ENCODE measurements at places on chromosomes 2 and 18.

DNA sequence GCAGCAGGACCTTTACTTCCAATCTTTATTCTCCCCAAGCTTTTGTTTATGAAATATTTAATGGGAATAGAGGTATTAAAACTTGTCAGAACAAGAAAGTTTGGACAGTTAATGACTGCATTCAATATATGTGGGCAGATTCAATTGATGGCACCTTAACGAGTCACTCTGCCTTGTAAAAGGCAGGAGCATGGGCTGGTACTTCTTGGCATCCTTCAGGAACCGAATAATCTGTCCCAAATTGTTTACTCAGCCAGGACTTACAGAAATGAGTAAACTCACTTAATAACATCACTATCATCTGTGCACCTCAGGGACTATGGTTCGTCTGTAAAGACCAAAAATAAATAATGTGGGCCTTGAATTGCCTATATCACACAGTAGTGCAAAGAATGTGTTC, 1280.3 kb upstream of the TMEFF2 start:
- no peak for DNase-seq

- peak; percentile 73 for DNase-seq
Observed at GRCh38 chr2:218217360-218218267, 625 bp downstream of the ARPC2 start.

- DNase-seq = no peak
Observed at GRCh38 chr2:15298770-15299169, 262.4 kb downstream of the NBAS start.

GRCh38 chr2:212713681-212714080, 175.1 kb upstream of the ERBB4 start:
- no peak for DNase-seq

GRCh38 chr2:120858361-120859106, 122.9 kb downstream of the GLI2 start:
- no peak for DNase-seq

- peak; percentile 51 for DNase-seq
Observed at GRCh38 chr2:197309691-197310231, 819 bp downstream of the ANKRD44 start.

- no peak for DNase-seq
Observed at GRCh38 chr2:83615511-83615910, 843.6 kb downstream of the SUCLG1 start.

DNA sequence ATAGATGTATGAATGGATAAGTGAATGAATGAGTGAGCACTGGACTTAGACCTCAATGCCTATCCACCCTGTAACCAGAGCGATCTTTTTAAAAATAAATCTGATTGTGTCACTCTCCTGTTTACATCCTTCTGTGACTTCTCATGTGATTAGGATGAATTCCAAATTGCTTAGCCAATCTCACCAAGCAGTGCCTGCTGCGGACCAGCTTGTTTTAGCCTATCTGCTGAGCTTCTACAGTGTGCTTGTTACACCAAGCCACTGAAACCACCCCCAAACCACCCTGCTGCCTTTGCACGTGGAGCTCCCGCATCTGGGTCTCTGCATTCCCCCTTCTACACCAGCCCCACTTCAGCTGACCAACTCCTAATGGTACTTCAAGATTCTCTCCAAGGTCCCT, 265.4 kb downstream of the EN1 start:
- DNase-seq = no peak

- DNase-seq = no peak
Observed at GRCh38 chr2:3038636-3039035, 339.0 kb downstream of the EIPR1 start.

DNA sequence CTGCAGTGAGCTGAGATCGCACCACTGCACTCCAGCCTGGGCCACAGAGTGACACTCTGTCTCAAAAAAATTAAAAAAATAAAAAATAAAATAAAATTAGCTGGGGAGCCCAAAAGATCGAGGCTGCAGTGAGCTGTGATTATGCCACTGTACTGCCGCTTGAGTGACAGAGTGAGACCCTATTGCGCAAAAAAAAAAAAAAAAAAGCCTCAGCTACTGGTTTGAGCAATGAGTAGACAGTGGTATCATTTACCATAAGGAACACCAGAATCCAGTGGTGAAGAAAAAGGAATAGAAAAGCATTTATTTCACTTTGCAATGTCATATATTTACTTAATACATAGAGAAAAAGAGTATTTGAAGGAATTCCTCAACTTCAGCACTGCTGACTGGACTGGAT, 3.0 kb downstream of the SAP130 start:
- no peak for DNase-seq

DNA sequence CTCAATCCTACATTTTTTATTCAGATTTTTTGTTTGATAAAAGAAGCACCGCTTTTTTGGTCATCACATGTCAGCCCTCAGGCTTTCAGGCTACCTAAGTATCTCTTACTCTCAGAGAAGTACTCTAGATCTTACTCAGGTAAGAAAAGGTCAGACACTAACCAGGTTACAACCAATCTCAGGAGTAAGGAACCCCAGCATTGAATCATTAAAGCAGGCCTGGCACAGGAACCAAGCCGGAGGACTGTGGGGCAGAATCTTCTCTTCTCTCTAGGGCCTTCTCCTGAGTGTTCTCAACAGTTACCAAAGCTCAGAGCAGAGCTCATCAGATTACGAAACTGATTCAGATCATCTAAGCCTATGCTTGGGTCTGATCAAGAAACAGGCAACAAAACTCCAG, 28.2 kb downstream of the RBMS1 start:
- no peak for DNase-seq

GRCh38 chr2:204108781-204109295, 172.3 kb downstream of the ICOS start:
- DNase-seq = no peak

- no peak for DNase-seq
Observed at GRCh38 chr18:33307520-33307919, 133.0 kb downstream of the CCDC178 start.

DNA sequence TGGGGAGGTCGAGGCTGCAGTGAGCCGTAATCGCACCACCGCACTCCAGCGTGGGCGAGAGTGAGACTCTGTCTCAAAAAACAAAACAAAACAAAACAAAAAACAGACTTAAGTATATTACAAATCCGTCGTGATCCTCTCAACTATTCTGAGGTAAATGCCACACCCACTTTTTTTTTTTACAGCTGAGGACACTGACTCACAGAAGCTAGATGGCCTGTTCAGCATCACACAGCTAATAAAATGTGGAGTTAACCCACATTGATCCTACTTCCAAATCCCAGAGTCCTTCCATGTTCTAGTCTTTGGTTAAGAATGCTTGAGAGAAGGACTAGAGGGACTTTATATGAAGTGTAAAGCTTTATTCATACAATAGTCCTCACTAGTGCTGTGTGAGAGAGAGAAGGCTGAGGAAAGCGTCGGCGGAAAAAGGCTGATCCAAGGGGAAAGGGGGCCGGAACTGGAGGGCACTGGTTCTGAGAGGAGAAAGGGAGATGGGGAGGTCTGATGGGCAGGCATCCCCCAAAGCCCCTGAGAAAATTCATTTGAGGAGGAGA, 627 bp downstream of the RNF25 start:
- no peak for DNase-seq

DNA sequence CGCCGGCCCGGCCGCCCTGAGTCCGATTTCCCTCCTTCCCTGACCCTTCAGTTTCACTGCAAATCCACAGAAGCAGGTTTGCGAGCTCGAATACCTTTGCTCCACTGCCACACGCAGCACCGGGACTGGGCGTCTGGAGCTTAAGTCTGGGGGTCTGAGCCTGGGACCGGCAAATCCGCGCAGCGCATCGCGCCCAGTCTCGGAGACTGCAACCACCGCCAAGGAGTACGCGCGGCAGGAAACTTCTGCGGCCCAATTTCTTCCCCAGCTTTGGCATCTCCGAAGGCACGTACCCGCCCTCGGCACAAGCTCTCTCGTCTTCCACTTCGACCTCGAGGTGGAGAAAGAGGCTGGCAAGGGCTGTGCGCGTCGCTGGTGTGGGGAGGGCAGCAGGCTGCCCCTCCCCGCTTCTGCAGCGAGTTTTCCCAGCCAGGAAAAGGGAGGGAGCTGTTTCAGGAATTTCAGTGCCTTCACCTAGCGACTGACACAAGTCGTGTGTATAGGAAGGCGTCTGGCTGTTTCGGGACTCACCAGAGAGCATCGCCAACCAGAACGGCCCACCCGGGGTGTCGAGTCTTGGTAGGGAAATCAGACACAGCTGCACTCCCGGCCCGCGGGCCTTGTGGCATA, 4.6 kb downstream of the SIX2 start:
- DNase-seq = no peak

- DNase-seq = no peak
Observed at GRCh38 chr2:44692821-44693220, 248.7 kb upstream of the SIX3 start.

GRCh38 chr2:714005-714741, 37.0 kb upstream of the TMEM18 start:
- no peak for DNase-seq

DNA sequence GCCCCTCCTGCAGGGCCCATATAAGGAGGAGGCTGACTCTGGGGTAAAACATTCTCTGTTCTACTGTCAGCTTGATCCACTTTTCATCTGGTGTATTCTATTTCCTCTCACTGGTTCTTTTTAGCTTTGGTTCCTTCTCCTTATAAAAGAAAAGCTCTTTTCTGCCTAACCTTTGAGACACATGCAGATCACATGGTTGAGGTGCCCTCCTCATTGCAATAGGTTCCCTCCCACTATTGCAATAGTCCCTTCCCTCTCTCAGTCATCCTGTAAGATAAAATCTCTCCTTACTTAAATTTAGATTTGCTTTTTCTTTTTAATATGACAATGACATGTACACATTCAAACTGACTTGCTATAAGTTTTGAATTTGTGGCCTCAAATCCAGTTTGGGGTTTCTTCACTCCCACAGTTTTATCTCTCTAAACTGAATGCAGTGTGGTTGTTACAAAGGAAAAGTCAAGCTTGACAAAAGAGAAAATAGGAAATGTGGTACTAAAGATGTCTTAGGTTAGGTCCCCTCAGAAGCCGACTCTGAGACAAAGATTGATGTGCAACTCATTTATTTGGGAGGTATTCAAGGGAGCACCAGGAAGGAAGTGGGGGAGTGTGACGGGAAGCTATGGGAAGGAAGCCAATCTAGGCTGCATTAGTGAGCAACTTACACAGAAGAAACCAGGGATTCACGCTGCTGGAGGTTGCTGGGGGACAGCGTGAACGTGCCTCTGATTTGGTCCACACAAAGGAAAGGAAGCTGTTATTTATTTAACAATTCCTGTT, 127.6 kb upstream of the LINC00305 start:
- no peak for DNase-seq

DNA sequence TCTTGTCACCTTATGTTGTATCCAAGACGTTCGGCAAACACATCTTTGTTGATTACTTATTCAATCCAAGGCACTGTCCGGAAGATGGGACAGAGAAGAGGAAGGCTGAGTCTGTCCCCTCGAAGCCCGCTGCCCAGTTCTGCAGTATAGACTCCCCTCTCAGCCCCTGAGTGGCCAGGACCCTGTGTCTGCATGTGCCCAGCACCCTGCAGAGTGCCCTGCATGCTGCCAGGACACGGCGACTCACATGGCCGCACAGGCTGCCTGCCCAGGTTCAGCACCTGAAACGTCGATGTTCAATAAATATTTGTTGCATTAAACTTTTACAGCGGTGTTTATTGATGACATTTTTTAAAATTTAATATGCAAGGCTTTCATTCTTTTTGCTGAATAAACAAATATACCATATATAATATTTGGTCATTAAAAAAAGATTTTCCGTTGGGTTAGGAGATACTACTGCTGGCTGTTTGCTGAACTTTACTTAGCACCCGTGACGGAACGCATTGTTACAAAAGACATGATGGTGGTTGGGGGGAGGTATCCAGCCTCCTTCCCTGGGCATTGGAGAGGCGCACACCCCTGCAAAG, 146.5 kb downstream of the PTGR3 start:
- DNase-seq = no peak

GRCh38 chr18:79488311-79489050, 92.8 kb downstream of the NFATC1 start:
- peak; percentile 9 for DNase-seq

DNA sequence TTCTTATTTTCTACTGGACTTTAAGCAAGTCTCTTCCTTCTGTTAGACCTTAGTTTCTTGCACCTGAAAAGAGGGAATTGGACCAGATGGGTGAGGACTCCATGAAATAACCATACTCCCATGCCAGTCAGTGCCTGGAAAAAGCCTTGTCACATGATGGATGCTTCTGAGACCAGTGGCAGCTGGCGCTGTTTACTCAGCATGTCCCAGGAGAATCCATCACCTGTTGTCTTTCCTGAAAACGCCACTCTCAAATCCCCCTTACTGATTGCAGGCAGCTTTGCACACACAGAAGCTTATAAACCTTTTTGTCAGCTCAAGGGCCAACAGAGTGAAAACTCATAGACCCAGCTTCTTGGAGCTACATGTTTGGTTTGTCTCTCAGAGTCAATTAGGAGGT, 117.6 kb downstream of the POLE4 start:
- DNase-seq = no peak

GRCh38 chr2:153373510-153374279, 104.9 kb downstream of the RPRM start:
- DNase-seq = no peak

DNA sequence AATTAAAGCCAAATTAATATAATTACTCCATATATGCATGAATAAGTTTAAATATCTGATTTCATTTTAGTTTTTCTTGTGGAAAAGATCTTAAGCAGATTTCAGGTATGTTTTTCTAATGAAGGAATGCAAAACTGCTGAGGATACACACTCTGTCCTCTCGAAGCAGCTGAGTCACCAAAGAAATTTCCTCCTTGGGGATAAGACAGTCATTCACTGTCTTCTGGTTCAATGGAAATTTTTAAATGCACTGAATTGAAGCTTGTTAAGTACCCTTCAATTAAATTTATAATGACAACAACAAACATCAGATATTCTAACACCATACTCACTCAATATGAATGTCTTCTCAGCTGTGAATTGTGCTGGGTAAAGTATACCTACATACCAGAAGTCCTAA, 101.5 kb upstream of the DNER start:
- no peak for DNase-seq

- no peak for DNase-seq
Observed at GRCh38 chr2:103132536-103133217, 370.8 kb downstream of the TMEM182 start.

DNA sequence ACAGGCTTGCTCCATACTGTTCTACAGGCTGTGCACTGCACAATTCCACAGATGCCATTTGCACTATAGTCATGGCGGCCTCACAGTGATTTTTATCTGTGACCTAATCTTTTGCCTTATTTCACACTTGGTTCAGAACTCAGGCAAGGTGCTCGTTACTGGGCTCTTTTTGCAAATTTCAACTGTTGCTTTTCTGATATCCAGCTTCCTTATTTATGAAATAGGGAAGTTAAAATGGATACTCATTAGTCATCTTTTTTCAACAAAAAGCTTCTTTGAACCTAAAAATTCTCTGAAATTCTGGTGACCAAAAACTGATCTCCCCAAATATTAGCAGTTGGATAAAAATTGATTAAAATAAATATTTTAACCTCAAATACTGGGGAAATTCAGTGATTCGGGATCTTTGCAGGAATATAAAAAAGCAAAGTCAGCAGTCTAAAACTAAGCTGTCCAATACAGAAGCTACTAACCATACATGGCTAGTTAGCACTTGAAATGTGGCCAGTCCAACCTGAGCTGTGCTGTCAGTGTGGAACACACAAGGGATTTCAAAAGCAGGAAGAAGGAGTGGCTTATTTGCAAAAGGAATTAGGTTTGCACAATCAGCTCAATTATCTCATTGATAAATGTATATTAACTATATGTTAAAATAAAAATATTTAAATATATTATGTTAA, 134.4 kb downstream of the COL4A4 start:
- no peak for DNase-seq
